HepG2 (cell line): ENCODE measurements at places on chromosomes 7 and 10. TPM values are rescaled to one million over a fixed set of nuclear protein-coding genes. Genes with fewer than 3 reads are reported as not detected.

GRCh38 chr10:11298116-11298515 is 280.4 kb downstream of the CELF2 start:
- DNase-seq, result no peak

DNA sequence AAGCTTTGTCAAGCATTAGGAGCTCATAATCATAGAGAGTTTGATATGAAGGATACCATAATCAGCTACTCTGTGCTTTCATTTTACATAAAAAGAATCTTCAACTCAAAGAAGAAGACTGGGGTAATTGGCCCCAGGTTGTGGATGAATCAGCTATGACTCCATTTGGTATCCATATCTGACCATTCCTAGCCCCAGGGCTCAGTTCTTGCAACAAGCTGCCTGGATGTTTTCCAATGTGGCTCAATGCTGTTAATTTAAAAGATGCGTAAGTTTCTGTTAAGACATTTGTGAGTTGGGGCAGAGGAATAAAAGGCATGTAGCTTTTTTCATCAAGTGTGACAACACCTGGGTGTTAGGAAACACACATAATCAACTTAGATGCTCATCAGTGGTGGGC is 951.1 kb downstream of the NRG3 start:
- no peak for DNase-seq

DNA sequence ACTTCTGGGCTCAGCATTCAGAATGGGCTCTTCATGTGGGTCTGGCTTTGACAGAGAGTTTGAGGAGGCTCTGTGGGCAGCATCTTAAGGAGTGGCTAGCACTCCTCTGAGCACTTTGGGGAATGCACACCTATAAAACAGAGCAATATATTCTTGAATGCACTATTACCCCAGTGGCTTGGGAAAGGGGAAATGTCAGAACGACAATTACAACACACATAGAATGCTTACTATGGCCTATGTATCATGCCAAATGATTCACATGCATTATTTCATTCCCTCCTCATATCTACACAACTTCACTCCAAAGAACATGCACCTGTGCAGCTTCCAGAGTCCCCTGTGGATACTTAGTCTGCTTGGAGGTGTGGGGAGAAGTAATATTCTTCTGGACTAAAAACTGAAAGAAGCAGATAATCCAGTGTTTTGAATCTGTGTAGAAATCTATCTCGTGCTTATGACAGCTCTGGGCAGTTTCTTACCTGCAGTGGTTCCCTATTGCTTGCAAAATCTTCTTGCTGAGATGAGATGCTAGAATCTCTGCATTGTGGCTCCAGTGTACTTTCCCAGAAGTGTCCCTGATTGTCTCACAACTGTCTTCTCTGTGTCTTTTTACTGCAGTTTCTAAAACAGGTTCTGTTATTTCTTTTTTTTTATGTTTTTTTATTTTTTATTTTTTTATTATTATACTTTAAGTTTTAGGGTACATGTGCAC is 5.5 kb upstream of the MGAM start:
- no peak for DNase-seq

DNA sequence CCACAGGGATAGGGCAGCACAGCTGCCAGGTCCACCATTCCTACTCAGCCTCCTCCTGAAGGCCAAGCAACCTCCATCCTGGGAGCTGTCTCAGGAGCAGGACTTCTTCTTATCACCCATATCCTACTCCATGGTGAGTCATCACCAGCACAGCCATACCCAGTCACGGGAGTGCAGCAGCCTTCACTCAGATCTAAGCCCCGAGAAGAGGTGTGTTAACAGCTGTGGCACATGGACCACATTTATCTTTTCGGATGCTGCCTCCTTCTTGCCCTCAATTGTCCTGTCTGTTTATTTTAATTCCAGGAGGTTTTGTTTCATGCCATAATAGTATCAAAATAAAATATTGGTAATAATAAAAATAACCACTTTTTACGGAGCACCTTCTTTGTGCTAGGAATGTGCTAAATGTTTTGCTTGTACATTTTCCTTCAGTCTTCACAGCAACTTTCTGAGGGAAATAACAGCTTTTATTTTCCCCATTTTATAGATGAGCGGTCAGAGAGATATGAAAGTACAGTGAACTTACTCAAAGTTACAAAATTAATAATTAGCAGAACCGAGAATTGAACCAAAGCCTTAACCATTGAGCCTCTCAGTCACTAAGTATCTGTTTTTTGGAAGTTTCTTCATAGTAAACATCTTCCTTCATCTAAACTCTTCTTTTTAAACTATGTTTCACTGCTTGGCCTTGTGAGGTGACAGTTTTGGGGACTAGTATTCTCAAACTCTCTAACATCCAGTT is 2.5 kb upstream of the KEL start:
- no peak for DNase-seq

GRCh38 chr7:41313171-41313570 is 389.7 kb downstream of the INHBA start:
- DNase-seq, result no peak

The AZGP1 gene
- 37.9 and 93.8 TPM in 2 replicates for total RNA-seq

The SORCS1 gene
- not detected in 2 replicates for total RNA-seq
